ENCODE measurements at places on chromosomes 3 and 15.

DNA sequence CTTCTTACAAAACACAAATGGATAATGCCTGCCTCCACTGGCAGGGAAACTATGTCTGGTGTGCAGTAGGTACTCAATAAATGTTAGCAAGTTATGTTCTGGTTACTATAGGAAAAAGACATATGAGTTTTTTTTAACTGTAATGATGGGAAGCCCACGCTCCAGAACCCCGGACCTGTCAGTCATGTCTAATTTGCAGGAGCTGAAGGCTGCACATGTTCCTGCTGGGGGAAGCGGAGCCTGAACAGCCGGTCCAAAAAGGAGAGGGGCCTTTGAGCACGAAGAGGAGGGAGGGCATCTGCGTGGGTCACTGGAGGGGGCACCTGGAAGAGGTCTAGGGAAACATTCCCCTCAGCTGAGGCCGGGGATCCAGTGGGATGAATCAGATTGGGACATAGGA, 113.2 kb downstream of the DGKG start:
- DNase-seq: no peak

- no peak for DNase-seq
Measured at GRCh38 chr3:190446573-190447279, 3.0 kb downstream of the TMEM207 start.

- DNase-seq: no peak
Measured at GRCh38 chr3:99895703-99896441, 78.2 kb downstream of the CMSS1 start.

DNA sequence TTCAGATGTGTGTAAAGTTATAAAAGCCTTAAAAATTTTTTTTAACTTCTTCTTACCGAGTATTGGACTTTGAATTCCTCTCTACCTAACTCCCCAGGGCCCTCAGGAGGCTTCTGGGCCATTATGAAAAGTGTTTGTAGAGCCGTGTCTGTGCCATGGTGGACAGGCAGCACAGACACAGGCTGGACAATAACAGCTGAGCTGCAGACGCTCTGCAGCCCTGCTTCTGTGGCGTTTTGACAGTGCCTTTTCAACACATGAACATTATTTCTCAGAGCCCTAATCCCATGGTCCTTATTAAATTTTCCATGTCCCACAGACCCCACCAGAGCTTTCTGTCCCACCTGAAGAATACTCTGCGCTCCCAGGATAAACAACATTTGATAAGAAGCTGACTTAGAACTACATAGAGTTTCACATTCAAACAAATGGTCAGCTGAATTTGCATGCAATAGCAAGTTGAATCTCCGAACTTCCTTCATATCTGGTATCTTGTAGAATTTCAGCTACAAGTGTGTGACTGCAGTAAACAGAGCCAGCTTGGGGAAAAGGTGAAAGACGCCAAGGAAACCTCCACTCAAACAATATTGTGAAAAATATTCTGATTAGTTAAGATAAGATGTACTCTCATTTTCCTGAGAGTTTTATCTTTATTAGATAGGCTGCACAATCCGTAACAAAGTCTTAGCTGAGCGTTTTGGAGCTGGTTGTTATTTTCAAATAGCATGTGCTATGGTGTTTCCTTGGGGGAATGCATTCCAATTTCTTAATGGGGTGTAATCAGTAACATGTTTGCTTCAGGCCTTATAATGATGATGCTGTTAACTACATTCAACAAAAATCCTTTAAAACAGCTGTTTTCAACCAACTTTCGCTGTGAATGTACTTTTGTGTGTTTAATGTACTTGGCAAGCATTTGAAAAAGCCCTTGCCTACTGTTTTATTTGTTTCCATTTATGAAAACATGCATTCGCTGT, 378.2 kb downstream of the MECOM start:
- DNase-seq: no peak

DNA sequence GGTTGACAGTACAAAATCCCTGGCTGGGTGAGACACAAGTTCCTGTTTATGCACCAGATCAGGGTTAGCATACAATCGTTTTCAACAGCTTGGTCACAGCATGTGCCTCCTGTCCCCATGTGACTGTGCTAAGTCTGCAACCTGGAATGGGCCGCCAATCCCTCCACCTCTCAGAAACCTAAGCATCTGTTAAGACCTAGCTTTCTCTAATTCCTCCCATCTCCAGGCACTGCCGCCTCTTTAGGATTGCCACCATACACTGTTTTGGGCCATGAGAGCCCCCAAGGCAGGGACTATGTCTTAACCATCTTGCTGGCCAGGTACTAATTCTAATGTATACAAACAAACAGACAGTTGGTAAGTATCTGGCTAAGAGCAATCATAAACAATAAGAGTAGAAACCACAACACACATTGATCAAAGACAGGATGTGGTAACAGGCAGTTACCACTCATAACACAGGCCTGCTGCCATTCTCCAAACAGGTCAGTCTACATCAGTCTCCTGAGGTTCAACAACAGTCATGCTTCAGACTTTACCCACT, 25.6 kb downstream of the SEC22C start:
- DNase-seq: no peak

- DNase-seq: no peak
Measured at GRCh38 chr15:81940467-81941451, 105.1 kb downstream of the MEX3B start.

GRCh38 chr15:52021128-52021671, 2.2 kb downstream of the MAPK6 start:
- no peak for DNase-seq

DNA sequence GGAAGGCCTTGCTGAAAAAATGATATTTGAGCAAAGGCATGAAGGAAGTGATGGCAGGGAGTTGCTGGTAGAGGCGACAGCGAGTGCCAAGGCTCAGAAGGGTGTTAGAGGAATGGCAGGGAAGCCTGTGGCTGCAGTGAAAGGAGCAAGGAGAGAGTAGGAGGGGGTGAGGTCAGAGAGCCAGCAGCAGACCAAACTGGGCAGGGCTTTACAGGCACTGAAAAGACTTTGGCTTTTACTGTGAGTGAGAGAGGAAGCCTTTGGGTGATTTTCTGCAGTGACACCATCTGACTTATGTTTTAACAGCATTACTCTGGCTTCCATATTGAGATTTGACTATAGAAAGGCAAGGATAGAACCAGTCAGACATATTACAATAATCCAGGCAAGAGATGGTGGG, 11.4 kb downstream of the TICRR start:
- DNase-seq: no peak

All from NCI-H187 treated with DMSO at 0.1 percent for 48 hours (cell line).